ENCODE measurements at places on chromosomes 2 and 18.

- DNase-seq, result no peak
Observed at GRCh38 chr2:129721236-129721635, 258.2 kb upstream of the RAB6C start.

- DNase-seq, result no peak
Observed at GRCh38 chr2:160479269-160479668, 14.3 kb downstream of the RBMS1 start.

DNA sequence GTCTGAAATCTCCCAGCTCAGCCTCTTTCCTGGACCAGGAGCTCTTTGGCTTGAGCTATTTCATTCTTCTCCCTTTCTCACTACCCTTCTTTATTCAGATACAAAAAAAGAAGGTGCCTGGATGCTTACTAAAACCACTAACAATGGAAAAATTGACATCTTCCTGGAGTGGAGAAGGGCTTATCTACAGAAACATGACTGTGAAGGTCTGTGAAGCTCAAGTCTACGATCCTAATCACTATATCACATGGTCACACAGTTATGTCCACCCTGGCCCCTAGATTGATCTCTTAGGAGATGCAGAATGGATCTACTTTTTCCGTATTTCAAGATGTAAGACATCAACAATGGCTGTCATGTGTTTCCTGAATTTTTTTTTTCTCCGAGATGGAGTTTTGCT is 5.7 kb upstream of the KRCC1 start:
- no peak for DNase-seq

- DNase-seq, result no peak
Observed at GRCh38 chr2:199306116-199306515, 151.6 kb downstream of the SATB2 start.

GRCh38 chr2:28666496-28667184 is 85.0 kb upstream of the PPP1CB start:
- no peak for DNase-seq

GRCh38 chr18:79507546-79508480 is 112.1 kb downstream of the NFATC1 start:
- DNase-seq, result peak; percentile 70

- DNase-seq, result no peak
Observed at GRCh38 chr2:29207352-29208148, 92.3 kb downstream of the CLIP4 start.

- DNase-seq, result no peak
Observed at GRCh38 chr2:184921676-184922075, 323.3 kb downstream of the ZNF804A start.

GRCh38 chr18:58416704-58417683 is 211.9 kb downstream of the ALPK2 start:
- no peak for DNase-seq

DNA sequence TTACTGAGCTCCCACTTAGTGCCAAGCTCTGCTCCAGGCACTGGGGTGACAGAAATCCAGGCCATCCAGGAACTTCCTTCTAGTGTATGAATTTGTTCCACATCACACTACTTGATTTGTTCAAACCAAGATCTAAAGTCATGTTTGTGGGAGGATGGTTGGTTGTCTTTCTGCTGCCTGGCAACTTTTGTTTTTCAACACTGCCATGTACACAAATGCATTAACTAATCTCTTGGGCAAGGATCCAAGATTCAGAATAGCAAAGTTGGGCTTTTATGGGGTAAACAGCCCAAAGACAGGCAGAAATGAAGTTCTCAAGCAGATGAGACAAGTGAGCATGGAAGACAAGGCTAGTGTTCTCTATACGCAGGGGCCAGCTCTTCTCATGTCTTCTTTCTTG is 53.4 kb upstream of the PROKR1 start:
- DNase-seq, result no peak

DNA sequence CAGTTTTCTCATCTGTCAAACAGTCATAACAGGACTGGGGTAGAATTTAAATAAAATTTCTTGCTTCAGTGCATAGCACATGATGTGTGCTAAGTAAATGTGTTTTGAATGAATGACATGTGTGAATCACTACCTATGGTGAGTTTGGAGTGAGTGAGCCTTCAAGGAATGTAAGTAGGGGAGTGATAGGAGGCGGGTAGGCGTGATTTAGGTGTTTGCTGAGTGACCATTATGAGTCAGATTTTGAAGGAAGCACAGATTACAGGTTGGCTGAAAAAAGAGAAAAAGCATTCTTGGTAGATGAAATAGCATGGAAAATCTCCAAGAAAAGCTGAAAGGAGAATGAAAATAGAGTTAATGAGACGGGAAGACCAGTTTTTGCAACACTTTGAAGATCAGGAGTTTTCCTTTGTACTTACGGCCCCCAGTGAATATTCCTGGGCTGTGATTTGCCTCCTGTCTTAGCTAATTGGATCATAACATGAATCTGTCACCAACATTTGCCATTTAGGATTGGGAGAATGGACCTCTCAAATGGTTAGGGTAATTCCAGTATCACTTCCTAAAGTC is 136.9 kb upstream of the GATA6 start:
- peak; percentile 47 for DNase-seq

DNA sequence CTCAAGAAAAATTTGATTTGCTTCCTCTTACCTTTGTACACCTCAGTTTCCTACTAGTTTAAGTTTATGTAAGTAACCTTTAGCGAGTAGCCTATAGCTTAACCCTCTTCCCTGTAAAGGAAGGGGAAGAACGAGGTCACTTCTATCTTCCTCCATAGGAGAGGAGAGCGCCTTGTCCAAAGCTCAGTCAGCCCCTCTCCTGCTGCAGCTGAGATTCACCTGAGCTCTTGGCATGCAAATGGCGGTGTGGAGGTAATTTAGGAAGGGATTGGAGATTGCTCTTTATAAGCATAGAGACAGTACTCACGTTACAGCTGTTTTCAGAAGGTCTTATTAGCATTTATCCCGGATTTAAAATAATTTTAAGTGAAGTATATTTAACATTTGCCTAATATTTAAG is 27.8 kb upstream of the SERPINB12 start:
- DNase-seq, result no peak

GRCh38 chr2:26847655-26848335 is at the start of gene DPYSL5:
Gene DPYSL5, plus strand, starts transcription at chr2:26848132. Its CDS starts 50,368 bp downstream, at chr2:26898500.
- no peak for DNase-seq

DNA sequence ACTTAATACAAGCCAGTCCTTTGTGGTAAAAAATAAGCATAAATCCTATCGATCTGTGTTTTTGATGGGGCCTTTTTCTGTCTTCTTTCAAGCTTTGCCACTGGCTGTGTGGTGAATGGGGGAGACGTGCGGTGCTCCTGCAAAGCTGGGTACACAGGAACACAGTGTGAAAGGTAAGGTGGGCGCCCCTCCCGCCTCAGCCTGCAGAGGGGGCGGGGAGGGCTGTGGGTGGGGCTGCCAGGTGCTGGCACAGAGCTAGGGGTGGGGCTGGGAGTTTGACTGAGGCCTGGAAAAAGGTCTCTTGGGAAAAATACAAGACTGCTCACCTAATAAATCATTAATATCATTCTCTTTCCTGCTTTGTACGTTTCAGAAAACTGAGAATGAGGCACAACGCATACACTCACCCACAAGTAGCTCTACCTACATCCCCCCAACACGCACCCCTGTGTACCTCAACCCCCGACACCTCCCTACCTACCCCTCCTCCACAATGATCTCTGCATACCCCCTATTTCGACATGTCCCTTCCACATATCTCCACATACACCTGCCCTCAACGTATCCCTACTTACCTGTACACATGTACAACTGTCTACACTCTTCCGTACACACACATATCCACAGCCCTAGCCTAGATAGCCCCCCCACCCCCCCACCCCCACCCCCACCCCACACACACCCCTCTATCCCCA is 129.7 kb upstream of the TTC39C start:
- DNase-seq, result no peak

- DNase-seq, result no peak
Observed at GRCh38 chr18:9599328-9599727, 15.0 kb downstream of the PPP4R1 start.

DNA sequence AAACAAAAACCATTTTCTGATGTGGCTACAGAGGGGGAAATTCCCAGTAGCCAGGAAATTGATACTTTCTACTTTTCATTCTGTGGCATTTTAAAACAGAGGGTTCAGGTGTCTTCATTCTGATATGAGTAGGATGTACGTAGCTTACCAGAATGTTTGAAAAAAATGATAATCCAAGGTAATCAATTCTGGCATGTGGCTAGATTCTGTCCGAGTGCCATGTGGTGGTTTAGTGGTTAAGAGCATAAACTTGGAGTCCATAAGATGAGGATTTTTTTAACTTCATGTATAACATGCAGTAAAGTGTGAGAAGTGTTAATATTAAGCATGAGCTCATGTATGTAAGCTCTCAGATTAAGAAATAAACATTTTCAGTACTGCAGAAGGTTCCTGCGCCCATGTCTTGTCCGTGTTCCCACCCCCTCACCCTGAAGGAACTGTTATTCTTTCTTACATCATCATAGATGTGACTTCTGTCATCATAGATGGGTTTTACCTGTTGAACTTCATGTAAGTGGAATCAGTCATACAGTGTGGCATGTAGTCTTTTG is 4.5 kb downstream of the B3GNT2 start:
- DNase-seq, result no peak

DNA sequence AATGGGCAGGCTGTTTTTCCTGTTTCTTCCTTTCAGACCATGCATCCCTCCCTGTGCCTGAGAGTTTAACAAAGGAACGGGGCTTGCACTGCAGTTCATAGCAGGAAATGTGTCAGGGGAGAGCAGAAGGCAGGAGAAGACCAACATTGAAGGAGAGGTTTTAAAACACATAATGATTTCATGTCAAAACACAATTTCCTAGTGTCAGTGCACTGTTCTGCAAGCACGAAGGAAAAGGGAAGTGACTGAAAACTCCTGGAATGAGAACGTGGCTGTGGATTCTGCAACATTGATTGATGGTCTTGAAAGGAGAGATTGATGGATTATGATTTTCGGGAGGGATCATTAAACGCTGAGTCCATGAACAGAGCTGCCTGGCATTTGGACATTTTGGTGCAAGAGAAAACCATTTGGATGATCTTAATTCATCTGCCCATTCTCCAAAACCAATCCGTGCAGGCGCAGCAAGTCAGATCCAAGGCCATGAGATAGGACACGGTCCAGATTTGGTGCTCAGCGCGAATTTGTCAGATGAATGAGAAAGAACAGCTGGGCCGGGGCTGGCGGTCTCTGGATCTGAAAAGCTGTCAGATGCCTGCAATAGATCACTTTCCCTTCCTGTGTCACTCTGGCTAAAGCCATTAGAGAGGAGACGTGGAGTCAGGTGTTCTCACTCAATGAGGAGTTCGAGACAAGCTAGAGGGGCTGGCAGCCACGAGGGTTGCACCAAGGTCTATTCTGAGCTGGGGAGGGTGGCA is 38.4 kb downstream of the C1QL2 start:
- no peak for DNase-seq

DNA sequence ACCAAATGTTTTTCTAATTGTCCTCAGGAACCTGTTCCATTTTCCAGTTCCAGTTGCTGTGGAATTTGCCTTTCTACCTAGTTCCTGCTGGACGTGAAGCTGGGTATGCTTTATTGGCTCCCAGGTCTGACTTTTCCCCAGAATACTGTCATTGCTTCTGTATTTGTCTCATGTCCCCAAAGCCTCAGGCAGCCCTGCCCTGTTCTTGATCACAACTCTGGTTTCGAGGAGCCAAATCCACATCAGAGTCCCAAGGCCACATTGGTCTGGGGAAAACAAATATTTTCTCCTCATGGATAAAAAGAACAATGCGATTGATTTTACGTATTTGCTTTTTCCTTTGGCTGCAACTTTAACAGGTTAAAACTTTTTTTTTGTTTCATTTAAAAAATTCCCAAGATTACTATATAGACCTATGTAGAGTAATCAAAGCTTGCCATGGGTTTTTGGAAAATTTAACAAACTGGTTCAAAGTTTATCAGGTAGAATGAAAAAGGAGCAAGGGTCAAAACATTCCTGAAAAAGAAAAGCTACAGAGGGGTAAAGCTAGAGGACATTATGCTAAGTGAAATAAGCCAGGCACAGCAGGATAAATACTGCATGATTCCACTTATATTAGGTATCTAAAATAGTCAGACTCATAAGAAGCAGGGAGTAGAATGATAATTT is 85.2 kb downstream of the MDH1 start:
- no peak for DNase-seq

DNA sequence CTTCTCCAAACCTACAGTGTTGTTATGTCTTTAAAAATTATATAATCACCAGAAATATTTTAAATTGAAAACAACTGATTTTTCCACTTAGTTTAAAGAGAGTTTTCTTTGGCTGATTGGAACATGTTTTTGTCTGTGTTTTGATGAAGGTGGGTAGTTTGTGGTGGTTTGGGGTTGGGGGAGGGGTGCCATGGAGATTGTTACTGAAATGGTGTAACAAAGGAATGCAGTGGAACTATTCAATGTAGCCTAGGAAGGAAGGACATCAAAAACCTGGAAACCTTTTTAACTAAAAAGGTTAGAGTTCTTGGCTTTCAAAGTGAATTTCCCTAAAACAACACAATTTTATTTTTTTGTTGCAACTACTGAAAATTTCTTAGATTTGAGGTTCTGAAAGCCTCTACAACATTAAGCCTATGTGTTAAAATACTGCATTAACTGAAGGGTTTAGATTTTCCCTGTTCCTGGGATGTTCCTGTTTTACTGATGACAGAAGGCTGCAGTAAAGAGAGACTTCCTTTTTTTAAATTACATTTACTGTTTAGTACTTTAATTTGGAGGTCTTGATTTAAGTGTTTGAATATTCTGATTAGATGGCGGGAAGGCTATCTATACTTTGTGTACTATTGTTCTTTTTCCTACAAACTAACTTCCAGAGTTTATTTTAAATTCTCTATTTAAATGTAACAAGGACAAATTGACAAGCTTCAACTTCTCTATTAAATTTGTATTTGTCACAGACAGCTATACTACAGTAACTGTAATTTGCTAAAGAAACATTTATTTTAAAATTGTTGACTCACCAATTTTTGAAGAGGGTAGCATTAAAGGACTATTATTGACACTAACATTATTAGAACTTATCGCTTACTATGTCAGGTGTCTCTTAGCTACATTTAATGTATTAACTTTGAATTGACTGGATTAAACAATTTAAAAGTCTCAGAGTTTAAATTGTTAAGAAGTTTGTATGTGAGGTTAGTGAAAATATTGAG is 87.7 kb downstream of the LIMS1 start:
- DNase-seq, result no peak

DNA sequence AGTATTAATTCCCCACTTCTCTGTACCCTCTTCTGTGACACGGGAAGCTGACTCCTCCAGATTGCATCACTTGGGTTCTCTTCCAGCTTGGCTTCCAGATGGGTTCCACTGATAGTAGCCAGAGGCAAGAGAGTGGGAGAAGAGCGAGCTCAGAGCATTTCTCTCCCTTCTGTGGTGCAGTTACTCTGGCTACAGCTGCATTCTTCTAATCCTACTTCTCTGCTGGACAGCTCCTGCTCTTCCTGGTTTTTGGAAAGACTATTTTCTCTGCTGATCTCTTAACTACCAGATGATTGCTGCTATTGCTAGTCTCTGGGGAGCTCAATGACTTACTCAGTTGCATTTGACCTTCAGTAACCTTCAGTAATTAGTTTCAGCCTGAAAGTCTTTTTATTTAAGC is 187.5 kb upstream of the MAP2 start:
- no peak for DNase-seq

GRCh38 chr2:62586981-62587380 is 81.0 kb upstream of the TMEM17 start:
- no peak for DNase-seq

GRCh38 chr18:70333316-70333715 is 44.5 kb downstream of the SOCS6 start:
- no peak for DNase-seq

- no peak for DNase-seq
Observed at GRCh38 chr18:74797577-74798151, 200.0 kb downstream of the ZNF407 start.

All from hepatic stellate cell (primary cell).